ENCODE measurements at places on chromosomes 1 and 21.

DNA sequence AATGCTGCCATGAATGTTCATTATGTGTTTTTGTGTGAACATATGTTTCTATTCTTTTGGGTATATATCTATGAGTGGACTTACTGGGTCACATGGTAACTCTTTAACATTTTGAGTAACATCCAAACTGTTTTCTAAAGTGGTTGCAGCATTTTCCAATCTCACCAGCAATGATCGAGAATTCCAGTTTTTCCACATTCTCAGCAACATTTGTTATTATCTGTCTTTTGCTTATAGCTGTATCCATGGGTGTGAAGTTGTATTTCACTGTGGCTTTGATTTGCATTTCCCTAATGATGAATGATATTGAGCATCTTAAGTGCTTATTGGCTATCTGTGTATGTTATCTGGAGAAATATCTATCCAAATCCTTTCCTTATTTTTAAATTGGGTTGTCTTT lies 89.2 kb upstream of the SLFNL1 start:
- DNase-seq = no peak

DNA sequence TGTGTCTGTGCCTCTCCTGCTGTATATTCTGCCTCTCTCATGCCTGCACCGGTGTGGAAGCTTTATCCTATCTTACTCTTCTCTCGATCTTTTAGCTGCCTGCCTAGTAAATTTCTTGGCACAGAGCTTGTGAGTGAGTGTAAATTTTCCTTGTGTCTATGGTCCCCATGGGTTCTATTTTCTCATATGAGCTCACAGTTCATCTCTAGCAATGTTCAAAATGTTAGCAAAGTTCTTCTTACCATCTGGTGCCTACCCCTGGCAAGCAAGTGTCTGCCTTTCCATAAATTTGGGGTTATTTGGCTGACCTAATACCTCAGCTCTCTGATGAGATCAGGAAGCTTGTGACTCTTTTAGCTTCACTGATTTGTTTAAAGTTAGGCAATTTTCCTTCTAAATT lies 572.1 kb upstream of the BRINP3 start:
- DNase-seq = no peak

GRCh38 chr1:7579016-7579415 lies 192.1 kb upstream of the VAMP3 start:
- DNase-seq = no peak

- no peak for DNase-seq
Measured at GRCh38 chr1:58251430-58252073, 295.0 kb downstream of the OMA1 start.

DNA sequence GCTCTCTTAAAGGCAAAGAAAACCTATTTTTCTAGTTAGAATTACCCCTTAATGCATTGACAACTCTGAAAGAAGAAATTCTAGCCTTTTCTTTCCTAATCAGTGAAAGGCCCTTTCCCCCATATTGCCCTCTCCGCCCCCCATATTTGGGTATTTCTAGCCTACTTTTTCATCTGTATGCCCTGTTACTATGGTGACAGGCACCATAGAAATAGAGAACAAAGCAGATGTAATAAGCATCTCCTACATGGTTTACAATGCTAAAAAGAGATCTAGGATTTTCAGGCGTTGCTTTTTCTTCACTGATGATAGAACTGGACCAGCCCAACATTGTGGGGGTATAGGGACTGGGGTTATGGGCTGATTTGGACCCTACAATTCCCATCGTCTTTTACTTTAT lies 14.5 kb downstream of the LRRC8B start:
- DNase-seq = no peak

DNA sequence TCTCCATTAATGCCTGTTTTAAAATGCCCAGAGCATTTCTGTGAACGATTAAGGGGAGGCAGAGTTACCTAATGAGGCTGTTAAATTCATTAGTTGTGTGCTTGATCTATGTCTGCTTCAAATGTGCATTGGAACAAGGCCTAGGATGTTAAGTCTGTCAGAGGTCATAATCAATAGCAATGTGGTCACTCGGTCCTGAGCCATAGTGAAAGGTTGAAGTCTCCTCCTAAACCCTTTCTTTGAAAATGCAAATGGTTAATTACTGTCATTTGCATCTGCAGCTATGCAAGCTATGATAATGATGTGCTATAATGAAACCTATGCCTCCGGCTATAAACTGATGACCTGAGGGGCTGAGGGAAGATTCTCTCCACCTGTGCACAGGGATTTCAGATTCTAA lies 114.2 kb upstream of the NR5A2 start:
- no peak for DNase-seq

DNA sequence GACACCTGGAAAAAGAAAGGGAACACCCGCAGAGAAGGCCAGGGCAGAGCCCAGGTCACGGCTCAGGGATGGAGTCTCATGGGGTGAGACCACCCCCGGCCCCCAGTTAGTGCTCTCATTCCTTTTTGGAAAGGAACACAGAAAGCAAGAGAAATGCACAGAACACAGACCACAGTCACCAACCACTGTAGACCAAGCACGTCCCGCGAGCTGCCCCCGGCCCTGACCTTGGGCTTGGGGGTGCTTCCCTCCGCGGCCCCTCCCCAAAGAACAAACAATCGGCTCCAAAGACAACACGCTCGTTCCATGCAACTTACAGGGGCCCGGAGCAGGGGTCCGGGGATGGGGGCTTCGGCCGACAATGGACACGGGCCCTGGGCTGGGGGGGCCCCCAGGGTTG lies 12.8 kb downstream of the CELF3 start:
- DNase-seq = no peak
